Immature natural killer cell (primary cell): ENCODE measurements at places on chromosomes 1 and 21.

GRCh38 chr1:63955370-63956145, 181.7 kb downstream of the ROR1 start:
- no peaks in the 10 kb centered on the region for H3K36me3 ChIP-seq
- DNase-seq, result no peak
- peaks cover 2% of the 10 kb centered on the region for H3K27me3 ChIP-seq
- H3K27ac ChIP-seq, result no peak overlapping the region
- no peak overlapping the region for H3K4me3 ChIP-seq

DNA sequence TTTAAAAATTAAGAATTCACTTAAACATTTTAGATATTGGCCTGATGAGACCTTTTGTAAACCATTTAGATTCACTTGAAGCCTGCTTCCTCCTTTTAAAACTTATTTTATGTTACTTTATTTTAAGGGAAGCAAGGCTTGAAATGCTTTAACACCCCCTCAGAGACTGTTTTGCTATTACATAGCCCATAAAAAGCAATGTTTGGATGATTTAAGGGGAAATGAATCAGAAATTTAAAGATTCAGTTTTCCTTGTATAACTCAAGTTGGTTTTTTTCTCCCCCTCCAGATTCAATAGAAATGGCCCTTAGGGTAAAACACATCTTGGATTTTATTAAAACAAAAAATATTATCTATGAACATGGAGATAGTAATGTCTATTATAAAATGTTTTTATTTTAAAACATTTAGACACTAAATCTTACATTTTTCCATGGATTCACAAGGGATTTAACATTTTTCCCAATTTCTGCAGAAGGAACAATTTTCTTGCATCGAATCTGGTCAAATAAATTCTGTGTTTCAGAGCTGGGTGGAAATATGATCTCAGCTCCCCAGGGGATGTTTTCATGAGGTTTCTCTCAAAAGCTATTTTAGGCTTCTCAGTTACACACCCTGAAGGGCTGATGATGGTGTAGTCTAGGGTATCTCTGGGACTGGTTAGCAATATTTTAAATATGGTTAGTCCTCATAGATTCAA, 69.3 kb upstream of the WARS2 start:
- H3K36me3 ChIP-seq, result peaks cover 4% of the 10 kb centered on the region
- H3K4me3 ChIP-seq, result no peak overlapping the region
- no peak for DNase-seq
- H3K27me3 ChIP-seq, result no peaks in the 10 kb centered on the region
- no peak overlapping the region for H3K27ac ChIP-seq
- H3K4me1 ChIP-seq, result no peaks in the 10 kb centered on the region

GRCh38 chr1:109427171-109427467, 871 bp upstream of the PSMA5 start:
- peak overlapping the region; percentile 98 for H3K4me3 ChIP-seq
- H3K4me1 ChIP-seq, result peaks cover 36% of the 10 kb centered on the region
- DNase-seq, result no peak
- H3K27me3 ChIP-seq, result peaks cover 4% of the 10 kb centered on the region
- no peaks in the 10 kb centered on the region for H3K36me3 ChIP-seq
- peak overlapping the region; percentile 98 for H3K27ac ChIP-seq

- DNase-seq, result no peak
- H3K27ac ChIP-seq, result no peak overlapping the region
- H3K36me3 ChIP-seq, result no peaks in the 10 kb centered on the region
- no peaks in the 10 kb centered on the region for H3K4me1 ChIP-seq
- H3K27me3 ChIP-seq, result peaks cover 2% of the 10 kb centered on the region
- no peak overlapping the region for H3K4me3 ChIP-seq
Measured at GRCh38 chr1:159406821-159407220, 25.2 kb upstream of the OR10J4 start.

DNA sequence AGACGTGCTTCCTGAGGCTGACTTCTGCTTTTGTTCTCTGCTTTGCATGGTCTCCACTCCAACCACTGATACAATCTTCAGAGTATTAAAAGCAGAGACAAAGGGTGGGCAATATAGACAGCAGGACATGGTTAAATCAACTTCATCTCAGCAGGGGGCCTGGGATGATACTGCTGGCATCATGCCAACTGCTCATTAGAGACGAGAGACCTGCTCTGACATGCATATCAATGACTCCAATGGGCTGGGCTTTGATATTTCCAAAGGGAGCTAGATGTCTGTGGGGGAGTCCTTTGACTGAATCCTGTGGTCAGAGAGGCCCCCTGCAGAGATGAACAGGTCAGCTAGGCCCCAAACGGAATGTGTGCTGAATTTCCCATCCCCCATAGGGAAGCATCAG, 106.6 kb downstream of the ACTL8 start:
- H3K27ac ChIP-seq, result no peak overlapping the region
- peaks cover 1% of the 10 kb centered on the region for H3K27me3 ChIP-seq
- no peaks in the 10 kb centered on the region for H3K36me3 ChIP-seq
- no peak overlapping the region for H3K4me3 ChIP-seq
- no peaks in the 10 kb centered on the region for H3K4me1 ChIP-seq

GRCh38 chr1:197001828-197002227, 24.5 kb downstream of the CFHR5 start:
- no peak for DNase-seq
- no peak overlapping the region for H3K4me3 ChIP-seq
- H3K27me3 ChIP-seq, result no peaks in the 10 kb centered on the region
- no peaks in the 10 kb centered on the region for H3K4me1 ChIP-seq
- H3K36me3 ChIP-seq, result no peaks in the 10 kb centered on the region
- H3K27ac ChIP-seq, result no peak overlapping the region

DNA sequence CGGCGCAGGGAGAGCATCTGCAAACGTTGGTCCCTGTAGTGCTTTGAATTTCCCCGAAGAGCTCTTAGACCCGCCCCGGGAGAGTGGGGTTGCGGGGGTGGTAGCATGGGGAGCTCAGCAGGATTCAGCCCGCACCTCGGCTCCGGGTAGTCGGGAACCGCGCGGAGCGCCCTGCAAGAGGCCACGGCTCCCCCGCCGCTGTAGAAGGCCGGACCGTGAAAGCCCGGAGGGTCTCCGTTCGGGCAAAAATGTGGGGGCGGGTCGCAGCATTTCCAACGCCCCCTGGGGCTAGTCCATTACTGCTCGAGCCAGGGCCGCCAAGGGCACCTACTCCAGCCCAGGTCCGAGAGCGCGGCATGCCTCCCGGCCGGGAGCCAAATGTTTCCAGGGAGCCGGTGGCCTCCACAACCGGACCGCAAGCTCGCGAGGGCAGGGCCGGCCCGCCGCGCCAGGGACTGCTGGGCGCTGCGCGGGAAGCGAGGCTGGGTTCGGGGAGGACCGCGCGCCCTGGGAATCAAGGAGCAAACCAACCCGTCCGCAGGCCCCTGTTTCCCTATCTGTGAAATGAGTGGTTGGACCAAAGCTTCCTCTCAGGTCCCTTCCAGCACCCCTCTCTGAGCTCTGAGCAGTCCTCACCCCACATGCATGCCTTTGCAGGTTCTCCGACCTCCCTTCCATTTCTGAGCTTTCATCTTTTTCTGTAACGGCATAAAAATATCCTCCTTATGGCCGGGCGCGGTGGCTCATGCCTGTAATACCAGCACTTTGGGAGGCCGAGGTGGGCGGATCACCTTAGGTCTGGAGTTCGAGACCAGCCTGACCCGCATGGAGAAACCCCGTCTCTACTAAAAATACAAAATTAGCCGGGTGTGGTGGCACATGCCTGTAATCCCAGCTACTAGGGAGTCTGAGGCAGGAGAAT, 775 bp upstream of the TMEM63A start:
- peaks cover 6% of the 10 kb centered on the region for H3K27me3 ChIP-seq
- peak overlapping the region; percentile 91 for H3K4me3 ChIP-seq
- peaks cover 4% of the 10 kb centered on the region for H3K36me3 ChIP-seq

GRCh38 chr1:111669268-111669667, 49.7 kb downstream of the RAP1A start:
- H3K27ac ChIP-seq, result peak overlapping the region; percentile 64
- no peaks in the 10 kb centered on the region for H3K27me3 ChIP-seq
- no peak for DNase-seq
- peaks cover 94% of the 10 kb centered on the region for H3K4me1 ChIP-seq
- no peaks in the 10 kb centered on the region for H3K36me3 ChIP-seq

- DNase-seq, result no peak
- H3K4me3 ChIP-seq, result no peak overlapping the region
- no peaks in the 10 kb centered on the region for H3K27me3 ChIP-seq
- peaks cover 16% of the 10 kb centered on the region for H3K4me1 ChIP-seq
Measured at GRCh38 chr21:41429305-41429704, 3.3 kb downstream of the MX1 start.

DNA sequence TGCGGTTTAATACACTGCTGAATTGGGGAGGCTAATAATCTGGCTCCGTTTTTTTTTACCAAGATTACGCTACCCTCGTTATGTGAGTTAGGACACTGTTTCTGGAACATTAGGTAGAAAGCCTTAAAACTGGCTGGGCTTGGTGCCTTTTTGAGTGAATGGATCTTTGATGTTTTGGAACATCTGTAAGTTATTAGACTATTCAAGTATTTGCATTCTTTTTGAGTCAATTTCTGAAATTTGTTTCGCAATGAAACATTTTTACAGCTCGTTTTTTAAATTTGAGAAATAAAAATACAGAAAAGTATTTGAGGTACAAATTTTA, 106.9 kb downstream of the LTN1 start:
- H3K27ac ChIP-seq, result peak overlapping the region; percentile 97
- H3K4me3 ChIP-seq, result peak overlapping the region; percentile 99
- no peak for DNase-seq
- H3K27me3 ChIP-seq, result peaks cover 22% of the 10 kb centered on the region
- H3K4me1 ChIP-seq, result peaks cover 22% of the 10 kb centered on the region
- H3K36me3 ChIP-seq, result peaks cover 13% of the 10 kb centered on the region

- H3K36me3 ChIP-seq, result no peaks in the 10 kb centered on the region
- peaks cover 21% of the 10 kb centered on the region for H3K4me1 ChIP-seq
- H3K4me3 ChIP-seq, result no peak overlapping the region
- no peak for DNase-seq
- no peaks in the 10 kb centered on the region for H3K27me3 ChIP-seq
Measured at GRCh38 chr1:41646186-41646585, 161.7 kb upstream of the EDN2 start.

GRCh38 chr1:177809819-177810218, 160.0 kb downstream of the SEC16B start:
- H3K27ac ChIP-seq, result no peak overlapping the region
- H3K4me1 ChIP-seq, result no peaks in the 10 kb centered on the region
- no peak for DNase-seq

- no peaks in the 10 kb centered on the region for H3K4me1 ChIP-seq
- H3K27ac ChIP-seq, result no peak overlapping the region
- no peak overlapping the region for H3K4me3 ChIP-seq
- no peak for DNase-seq
Measured at GRCh38 chr1:20137604-20138003, 1.5 kb upstream of the PLA2G2F start.

GRCh38 chr1:233016798-233017197, 66.4 kb downstream of the NTPCR start:
- no peak overlapping the region for H3K27ac ChIP-seq
- H3K4me3 ChIP-seq, result no peak overlapping the region
- H3K27me3 ChIP-seq, result no peaks in the 10 kb centered on the region
- H3K4me1 ChIP-seq, result peaks cover 9% of the 10 kb centered on the region
- no peak for DNase-seq

- no peak overlapping the region for H3K4me3 ChIP-seq
- H3K27me3 ChIP-seq, result no peaks in the 10 kb centered on the region
- no peak for DNase-seq
- no peak overlapping the region for H3K27ac ChIP-seq
Measured at GRCh38 chr21:36959020-36959835, 7.2 kb downstream of the HLCS start.

DNA sequence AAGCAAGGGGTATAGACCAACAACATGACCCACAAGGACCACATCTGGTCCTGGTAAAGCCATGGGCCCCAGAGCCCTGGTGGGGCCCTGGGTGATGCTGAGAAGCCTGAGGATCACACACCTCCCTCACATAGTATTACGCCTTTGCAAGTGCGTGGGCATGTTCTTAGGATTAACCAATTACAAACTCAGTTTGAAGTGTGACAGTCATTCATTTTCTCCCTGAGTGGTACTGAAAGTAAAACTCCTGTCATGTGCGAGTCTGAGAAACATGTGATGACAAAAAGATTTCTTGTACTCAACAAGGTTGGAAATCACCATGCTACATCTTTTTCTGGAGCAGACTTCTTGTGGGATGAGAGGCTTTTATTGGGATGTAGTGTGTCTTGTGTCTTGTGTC, 315.3 kb upstream of the DUSP10 start:
- peaks cover 3% of the 10 kb centered on the region for H3K27me3 ChIP-seq
- no peak overlapping the region for H3K4me3 ChIP-seq
- no peaks in the 10 kb centered on the region for H3K36me3 ChIP-seq
- no peak for DNase-seq
- peaks cover 5% of the 10 kb centered on the region for H3K4me1 ChIP-seq

DNA sequence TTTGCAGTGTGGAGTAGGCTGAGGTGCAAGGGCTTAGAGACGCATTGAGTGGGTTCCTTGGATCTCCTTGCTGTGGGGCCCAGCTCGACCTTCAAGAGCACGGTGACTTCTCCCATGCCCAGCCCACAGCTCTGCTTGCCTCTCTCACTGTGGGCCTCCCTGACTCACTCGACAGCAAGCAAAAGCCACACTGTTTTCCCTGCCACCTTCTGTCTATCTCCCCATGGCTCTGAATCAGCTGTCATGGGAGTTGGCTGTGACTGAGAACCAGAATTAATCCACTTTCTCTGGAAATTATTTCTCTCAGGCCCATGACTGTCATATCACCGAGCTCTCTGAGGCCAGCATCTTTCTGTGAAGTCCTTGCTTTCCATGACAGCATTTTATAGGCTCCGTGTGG, 140.7 kb downstream of the NOS1AP start:
- no peak overlapping the region for H3K4me3 ChIP-seq
- no peak for DNase-seq
- no peak overlapping the region for H3K27ac ChIP-seq
- no peaks in the 10 kb centered on the region for H3K4me1 ChIP-seq

- peaks cover 6% of the 10 kb centered on the region for H3K36me3 ChIP-seq
- DNase-seq, result peak; percentile 74
- peaks cover 73% of the 10 kb centered on the region for H3K4me1 ChIP-seq
- peak overlapping the region; percentile 93 for H3K27ac ChIP-seq
- peaks cover 21% of the 10 kb centered on the region for H3K27me3 ChIP-seq
Measured at GRCh38 chr1:167627865-167628641, 2.0 kb upstream of the RCSD1 start.

DNA sequence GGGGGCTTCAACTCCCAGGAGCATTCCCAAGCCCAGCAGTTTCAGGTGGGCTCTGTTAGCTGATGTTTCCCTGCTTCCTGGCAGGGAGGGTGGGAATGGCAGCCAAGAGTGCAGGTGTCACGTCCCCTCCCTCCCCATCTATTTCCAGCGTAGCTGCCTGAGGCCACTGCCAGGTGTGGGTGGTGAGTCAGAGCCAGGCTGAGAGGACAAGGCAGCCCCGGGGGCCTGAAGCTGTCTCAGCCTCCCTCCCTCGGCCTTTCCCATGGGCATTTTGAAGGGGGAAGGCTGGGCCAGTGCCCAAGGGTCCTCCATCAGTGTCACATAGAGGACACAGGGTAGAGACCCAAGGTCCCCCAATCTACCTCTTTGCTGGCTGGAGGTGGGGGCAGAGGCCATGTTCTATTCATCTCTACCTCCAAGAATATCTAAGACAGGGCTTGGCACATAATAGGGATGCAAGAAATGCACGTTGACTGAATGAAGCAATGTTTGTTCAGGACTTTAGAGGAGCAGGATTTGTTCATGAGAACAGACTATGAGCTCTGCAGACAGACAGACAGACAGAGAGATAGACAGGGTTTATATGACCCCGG, 34.4 kb upstream of the ID3 start:
- H3K4me1 ChIP-seq, result peaks cover 36% of the 10 kb centered on the region
- no peaks in the 10 kb centered on the region for H3K36me3 ChIP-seq
- no peaks in the 10 kb centered on the region for H3K27me3 ChIP-seq
- no peak overlapping the region for H3K27ac ChIP-seq
- DNase-seq, result no peak

- H3K27ac ChIP-seq, result peak overlapping the region; percentile 89
- peaks cover 2% of the 10 kb centered on the region for H3K27me3 ChIP-seq
- no peak for DNase-seq
- H3K36me3 ChIP-seq, result no peaks in the 10 kb centered on the region
Measured at GRCh38 chr1:110384581-110385321, 6.1 kb downstream of the SLC16A4 start.
